ENCODE measurements at places on chromosomes 3 and 15.

GRCh38 chr15:59953392-59953883 lies 50.7 kb upstream of the FOXB1 start:
- DNase-seq = no peak

GRCh38 chr3:129078510-129078909 lies 17.9 kb downstream of the GP9 start:
- no peak for DNase-seq

DNA sequence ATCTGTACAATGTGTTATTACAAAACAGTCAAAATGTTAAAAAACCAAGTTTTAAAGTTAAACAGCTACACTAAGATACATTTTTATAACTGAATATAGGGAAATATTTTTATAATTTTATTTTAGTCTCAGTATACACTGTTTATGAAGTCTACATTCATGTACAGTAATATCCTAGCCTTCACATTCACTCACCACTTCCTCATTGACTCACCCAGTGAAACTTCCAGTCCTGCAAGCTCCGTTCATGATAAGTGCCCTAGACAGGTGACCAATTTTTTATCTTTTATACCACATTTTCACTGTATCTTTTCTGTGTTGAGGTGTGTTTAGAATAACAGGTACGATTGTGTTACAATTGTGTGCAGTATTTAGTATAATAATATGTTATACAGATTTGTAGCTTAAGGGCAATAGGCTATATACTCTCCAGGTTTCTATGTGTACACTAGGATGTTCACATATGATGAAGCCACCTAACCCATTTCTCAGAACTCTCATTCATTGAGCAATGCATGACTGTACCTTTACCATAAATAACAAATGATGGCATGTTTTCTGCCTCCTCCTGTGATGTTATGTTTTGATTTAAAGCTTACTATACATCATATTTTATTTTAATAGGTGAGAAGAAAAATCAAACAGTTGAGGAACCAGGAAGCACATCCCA lies 388.4 kb upstream of the NDN start:
- DNase-seq = no peak

- DNase-seq = no peak
Measured at GRCh38 chr3:20250786-20251185, 64.8 kb upstream of the SGO1 start.

All from HFFc6 (cell line).